Activated T-cell treated with anti-CD3 and anti-CD28 coated beads for 48 hours (primary cell): ENCODE measurements at places on chromosomes 12 and 14.

DNA sequence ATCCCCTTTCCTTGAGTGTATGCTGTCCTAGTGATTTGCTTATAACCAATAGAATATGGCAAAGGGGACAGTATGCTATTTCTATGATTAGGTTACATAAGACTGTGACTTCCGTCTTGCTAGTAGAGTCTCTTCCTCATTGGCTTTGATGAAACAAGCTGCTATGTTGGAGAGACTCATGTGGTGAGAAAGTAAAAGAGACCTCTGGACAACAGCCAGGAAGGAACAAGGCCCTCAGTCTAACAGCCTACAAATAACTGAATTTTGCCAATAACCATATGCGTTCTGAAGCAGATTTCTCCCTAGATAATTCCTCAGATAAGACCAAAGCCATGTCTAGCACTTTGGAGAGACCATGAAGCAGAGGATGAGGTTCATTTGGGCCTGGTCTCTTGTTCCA lies 134.5 kb upstream of the NAV3 start:
- no peak for DNase-seq

GRCh38 chr12:121712190-121712460 lies 427 bp upstream of the TMEM120B start:
- DNase-seq: peak; percentile 19

- no peak for DNase-seq
Measured at GRCh38 chr14:23548351-23549318, 2.9 kb downstream of the ZFHX2 start.

GRCh38 chr12:9047105-9047504 lies 57.8 kb downstream of the KLRG1 start:
- DNase-seq: no peak

DNA sequence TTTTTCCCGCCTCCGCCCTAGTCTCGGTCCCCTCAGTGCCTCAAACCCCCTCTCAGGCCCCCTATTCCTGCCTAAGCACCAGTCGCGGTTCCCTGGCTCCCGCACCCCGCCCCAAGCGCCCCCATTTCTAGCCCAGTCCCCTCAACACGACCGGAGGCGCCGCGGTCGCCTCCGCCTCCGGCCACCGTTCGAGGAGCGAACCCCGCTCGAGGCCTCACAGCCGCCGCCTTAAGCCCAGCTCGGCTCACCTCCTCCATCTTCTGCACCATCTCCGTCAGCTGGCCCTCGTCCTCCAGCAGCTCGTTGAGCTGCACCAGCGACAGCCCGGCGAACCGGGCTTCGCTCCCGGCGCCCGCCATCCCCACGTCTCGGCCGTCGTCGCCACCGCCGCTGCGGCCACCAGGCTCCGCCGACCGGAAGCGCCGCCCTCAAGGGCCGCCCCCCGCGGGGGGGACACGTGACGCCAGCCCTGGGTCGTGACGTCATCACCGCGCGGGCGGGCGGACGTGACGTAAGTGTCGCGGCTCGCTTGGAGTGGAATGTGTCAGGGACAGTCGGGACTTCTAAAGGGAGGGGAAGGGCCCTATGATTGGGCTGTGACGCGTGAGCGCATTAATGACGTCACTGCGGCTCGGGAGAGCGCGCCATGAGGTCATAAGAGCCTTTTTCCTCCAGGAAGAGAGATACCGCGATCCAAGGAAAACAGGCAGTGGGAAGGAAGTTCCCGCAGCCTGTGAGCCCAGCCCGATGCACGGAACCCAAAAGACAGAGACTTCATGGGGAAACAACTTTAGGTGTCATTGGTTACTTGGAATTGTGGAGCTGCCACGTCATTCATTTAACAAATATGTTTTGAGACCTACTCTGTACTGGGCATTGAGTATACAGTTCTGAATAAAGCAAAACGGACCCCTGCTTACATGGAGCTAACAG lies at the start of gene VPS37B:
Gene VPS37B (minus strand): TSS at position 421 of the 933 bp plus-strand sequence. CDS start 62 bp downstream, at position 359.
- DNase-seq: peak; percentile 83

DNA sequence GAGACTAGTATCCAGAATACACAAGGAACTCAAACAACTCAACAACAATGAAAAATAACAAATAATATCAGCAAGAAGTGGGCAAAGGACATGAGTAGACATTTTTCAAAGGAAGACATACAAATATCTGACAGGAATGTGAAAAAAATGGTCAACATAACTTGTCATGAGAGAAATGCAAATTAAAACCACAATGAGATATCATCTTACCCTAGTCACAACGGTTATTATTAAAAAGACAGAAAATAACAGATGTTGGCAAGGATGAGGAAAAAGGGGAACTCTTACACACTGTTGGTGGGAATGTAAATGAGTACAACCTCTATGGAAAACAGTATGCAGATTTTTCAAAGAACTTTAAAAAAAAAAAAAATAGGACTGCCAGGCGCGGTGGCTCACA lies 20.4 kb downstream of the VWF start:
- DNase-seq: no peak

DNA sequence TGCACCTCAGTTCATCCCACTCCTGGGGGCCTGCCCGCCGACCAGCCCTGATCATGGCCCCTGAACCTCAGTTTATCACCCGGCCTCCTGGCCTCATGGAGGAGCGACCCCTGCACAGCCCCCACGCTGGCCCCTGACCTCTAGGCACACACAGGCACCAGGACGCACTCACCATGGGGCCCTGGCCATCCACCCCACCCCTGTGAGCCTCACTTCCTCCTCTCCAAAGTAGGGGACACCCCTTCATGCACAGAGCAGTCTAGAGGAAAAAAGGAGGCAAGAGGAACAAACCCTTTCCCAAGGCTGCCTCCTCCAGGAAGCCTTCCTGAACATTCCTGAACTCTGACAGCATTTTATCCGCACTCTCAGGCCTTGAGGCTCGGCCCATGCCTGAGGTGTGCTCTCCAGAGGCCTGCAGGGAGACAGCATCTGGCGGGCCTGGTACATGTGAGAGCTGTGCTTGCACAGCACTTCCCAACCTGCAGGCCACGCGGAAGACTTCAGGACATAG lies 39.4 kb downstream of the CCNK start:
- no peak for DNase-seq

- DNase-seq: no peak
Measured at GRCh38 chr12:122395319-122395718, 27.1 kb downstream of the CLIP1 start.
